Large intestine (tissue), 12 donors: ENCODE measurements at places on chromosomes 3 and 15. TPM values are rescaled to one million over a fixed set of nuclear protein-coding genes. Genes with fewer than 3 reads are reported as not detected.

EPHA3 gene
- polyA plus RNA-seq: 3.0 TPM

NTRK3 gene
- 3.1 TPM for polyA plus RNA-seq

CCDC80 gene
- 27.6 TPM for polyA plus RNA-seq

GDPGP1 gene
- 7.8 TPM for polyA plus RNA-seq

DCUN1D1 gene
- polyA plus RNA-seq: 40.5 TPM
